ENCODE measurements at places on chromosomes 16 and 17.

DNA sequence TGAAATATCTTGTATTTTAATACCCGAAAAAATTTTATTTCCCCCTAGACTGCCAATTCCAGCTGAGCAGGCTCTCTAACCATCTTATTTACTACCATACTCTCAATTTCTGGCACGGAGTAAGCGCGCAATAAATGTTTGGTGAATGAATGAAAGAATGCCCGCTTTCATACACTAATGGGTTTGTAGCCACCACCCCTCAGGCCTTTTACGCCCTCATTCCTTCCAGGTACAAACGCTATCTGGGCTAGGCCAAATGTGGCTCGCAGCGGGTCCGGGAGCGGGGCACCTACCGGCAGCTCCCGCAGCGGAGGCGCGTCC lies 536 bp upstream of the PLD2 start:
- peak; percentile 19 for DNase-seq

DNA sequence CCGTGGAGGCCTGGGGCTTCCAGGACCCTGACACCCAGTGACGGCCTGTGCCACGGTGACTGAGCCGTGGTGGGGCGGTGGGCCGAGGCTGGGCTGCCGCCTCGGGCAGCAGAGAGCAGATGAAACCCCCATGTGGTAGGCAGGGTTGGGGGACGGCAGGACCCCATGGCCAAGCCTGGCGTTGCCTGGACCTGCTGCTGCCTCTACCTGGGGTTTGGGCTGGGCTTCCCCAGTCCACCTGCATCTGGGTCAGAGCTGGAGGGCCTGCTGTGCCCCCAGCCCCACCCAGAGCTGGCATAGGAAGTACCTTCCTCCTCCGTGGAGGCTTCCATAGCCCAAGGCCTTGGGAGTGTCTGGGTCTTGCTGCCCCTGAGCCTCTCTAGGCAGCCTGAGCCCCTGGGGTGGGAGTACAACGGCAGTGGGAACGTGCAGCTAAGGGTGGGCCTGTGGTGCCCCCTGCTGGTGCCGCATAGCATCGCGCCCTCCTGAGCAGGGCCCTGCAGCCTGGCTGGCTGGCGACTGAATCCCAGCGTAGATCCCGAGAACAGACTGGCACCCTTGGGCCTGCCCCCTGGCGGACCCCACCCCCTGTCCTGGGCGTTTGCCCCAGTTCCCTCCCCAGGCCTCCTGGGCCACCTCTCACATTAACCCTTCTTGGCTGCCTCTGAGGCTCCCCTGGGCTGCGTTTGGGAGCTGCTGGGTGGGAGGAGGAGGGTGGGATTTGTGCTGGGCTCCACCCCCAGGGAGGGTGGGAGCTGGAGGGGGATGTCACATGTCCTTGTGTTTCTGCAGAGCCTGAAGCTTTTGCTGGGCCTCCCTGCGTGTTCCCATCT lies 12.6 kb upstream of the ATP6V0C start:
- DNase-seq: peak; percentile 76

- DNase-seq: no peak
Observed at GRCh38 chr17:52789829-52790228, 631.3 kb upstream of the CA10 start.

DNA sequence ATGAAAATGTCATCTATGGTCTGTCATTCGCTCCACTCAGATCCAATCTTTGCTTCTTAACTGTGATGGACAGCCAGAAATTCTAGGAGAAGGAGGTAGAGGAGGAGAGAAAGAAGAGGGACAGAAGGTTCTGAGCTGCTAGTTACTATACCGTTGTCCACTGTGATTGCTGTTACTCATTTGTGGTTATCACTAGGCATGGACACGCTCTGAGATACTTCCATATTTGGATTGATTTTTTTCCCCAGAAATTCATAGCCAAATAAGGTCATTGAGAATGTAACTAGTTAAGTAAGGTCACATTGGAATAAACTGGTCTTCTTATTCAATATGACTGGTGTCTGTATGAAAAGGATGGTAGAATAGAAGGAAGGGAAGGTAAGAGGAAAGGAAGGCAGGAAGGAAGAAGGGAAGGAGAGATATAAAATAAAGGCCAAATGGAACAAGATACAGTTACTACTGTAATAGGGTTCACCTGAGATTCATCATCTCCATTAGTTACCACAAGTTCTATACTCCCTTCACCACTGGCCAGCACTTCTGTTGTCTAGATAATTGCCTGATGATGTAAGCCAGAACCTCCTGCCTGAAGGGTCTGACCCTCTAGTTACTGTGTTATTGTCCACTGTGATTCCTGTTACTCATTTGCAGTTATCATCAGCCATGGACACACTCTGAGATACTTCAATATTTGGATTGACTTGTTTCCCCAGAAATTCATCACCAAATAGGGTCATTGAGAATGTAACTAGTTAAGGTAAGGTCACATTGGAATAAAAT lies 2.9 kb downstream of the KRTAP9-7 start:
- no peak for DNase-seq

GRCh38 chr16:85995541-85996423 lies 96.8 kb downstream of the IRF8 start:
- peak; percentile 63 for DNase-seq

DNA sequence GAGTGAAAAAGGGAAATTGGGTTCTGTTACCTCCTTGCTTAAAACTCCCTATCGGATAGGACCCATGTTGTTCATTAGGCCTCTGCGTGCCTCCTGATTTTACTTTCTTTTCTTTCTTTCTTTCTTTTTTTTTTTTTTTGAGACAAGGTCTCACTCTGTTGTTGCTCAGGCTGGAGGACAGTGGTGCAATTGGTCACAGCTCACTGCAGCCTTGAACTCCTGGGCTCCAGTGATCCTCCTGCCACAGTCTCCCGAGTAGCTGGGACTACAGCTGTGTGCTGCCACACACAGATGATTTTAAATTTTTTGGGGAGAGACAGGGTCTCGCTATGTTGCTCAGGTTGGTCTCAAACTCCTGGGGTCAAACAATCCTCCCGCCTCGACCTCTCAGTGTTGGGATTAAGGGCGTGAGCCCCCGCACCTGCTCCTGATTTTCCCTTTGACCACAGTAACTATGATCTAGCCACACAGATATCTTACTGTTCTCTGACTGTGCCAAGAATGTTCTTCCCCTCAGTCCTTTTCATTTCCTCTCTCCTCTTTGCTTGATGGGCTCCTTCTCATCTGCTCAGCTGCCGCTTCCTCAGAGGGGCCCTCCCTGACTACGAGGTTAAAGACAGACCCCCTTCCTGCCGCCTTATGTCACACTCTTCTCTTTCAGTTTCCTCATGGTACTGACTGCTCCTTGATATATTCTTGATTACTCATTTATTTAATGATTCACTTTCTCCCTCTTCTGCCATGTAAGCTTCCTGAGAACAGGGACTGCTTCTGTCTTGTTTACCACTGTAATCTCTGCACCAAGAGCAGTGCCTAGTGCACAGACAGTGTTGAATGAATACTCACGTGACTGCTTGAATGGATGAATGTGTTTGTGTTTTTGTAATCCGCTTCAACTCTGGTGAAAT lies 44.3 kb downstream of the LCMT1 start:
- no peak for DNase-seq

GRCh38 chr17:80219013-80219762 lies 945 bp downstream of the SGSH start:
- peak; percentile 96 for DNase-seq

DNA sequence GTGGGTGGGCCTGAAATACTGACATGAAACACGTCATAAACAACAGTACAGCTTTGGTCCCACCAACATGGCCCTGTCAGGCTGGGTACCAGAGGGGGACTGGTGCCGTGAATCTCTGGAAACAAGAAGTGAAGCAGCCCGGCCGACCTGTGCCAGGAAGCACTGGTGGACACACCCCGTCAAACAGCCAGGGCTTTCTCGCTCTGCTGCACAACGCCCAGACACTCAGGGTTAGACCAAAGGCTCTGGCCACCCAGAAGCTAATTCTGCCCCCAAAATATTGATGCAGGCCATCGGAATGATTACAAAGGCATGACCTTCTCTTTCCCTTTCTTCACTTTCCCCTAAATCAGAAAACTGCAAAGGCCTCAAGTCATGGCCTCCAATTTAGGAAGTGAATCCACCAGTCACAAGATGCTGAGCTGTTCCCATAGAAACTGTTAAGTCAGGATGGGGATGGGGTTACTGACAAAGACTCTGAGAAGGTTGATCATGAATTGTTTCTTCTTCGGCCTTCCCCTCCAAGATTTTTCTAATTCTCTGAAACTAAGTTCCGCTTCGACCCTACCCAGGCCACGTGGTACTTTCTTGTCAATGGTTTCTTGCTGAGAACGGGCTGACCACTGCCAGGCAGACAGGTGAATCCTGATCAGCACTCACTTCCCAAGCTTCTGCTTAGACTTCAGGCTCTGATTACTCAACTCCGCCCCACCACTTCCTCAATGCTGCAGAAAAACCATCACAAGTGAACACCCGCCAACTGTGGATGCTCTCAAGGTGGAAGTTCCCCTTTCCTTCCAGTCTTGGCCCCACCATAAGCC lies 6.7 kb downstream of the PITPNA start:
- DNase-seq: no peak

DNA sequence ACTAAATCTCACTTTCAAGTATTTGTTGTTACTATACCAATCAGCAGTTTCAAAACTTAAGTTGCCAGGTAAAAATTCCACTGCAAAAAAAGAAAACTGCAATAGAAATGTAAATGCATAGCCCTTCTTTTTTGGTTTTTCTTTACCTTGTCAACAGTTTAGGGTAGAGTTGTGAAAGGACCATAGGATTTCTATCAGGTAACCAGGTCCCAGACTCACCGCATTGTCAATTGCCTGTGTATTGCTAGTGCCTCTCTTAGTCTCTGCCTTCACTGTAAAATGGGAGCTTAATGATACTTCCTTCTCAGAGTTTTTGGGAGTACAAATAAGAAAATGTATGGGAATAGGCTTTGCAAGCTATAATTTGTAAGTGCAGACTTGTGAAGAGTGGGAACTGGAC lies 145.0 kb downstream of the FTO start:
- no peak for DNase-seq

GRCh38 chr16:89923640-89924296 lies 626 bp downstream of the TUBB3 start:
- peak; percentile 16 for DNase-seq

- DNase-seq: peak; percentile 26
Observed at GRCh38 chr17:58755577-58756245, at the start of gene PPM1E. Gene PPM1E (plus strand): TSS chr17:58755854.

DNA sequence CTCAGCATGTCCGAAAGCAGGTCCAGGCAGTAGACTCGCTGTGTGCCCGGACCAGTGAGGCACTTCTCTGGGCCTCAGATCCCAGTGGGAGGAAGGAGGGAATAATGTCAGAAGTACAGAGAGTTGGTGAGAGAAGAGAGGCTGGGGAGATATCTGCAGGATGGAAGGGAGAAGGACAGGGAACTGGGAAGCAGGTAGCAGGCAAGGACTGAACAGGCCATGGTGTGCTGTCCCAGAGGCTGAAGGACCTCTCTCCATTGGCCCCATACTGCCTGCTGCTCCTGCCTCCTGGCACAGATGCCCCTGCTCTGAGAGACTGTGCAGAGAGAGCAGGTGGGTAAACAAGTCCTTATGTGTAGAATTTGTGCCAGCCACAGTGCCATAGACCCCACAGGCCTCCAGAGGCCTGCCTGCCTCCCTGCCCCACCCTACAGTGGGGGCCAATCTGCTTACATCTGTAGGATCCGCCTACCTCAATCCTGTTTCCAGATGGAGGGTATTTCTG lies 34.2 kb upstream of the CRHR1 start:
- DNase-seq: no peak

DNA sequence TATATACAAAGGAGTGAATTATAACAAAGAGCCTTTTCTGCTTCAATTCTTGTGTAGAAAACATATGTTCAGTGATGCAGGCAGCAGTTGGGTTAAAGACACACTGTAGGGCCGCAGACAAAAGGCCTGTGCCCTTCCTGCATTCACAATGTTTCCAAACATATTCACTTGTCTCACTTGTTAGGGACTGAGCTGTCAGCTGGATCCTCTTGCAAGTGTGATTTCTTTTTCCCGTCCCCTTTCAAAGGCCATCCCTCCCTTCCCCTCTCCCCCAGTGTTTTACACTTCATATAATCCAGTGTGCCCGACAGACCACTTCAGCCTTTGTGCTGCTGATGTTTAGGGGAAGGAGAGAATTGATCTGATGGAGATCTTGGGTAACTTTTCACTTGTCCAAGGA lies 217.0 kb downstream of the FTO start:
- DNase-seq: no peak

GRCh38 chr17:42651392-42651791 lies 7.7 kb upstream of the TUBG2 start:
- no peak for DNase-seq

GRCh38 chr16:84088695-84089395 lies 27.9 kb downstream of the MBTPS1 start:
- no peak for DNase-seq

GRCh38 chr17:441155-441950 lies 88.7 kb upstream of the RPH3AL start:
- no peak for DNase-seq

GRCh38 chr17:72334205-72334604 lies 213.4 kb downstream of the SOX9 start:
- no peak for DNase-seq

DNA sequence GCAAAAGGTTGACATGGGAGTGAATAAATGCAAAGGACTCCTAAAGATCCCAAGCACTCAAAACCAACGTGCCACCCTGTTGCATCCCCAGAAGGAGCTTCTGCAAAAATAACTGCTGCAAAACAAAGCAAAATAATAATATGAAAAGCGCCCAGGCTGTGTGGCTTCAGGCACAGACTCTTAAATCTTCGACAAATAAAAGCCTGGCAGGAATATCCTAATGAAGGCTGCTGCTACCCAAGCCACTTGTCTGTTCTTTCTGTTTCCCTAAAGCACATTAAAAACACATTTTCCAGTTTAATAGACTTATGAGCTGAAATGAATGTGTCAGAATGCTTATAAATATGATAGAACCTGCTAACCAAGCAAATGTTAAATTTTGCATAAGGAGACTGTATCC lies 154.0 kb downstream of the SLC39A11 start:
- DNase-seq: no peak

Measured in RPMI8226 (cell line).